Cardiac ventricle fibroblast (primary cell): ENCODE measurements at places on chromosomes 5 and 9. TPM values are rescaled to one million over a fixed set of nuclear protein-coding genes. Genes with fewer than 3 reads are reported as not detected.

Gene PCDHB12
- 0.29 and 0.56 TPM in 2 replicates for total RNA-seq

Gene F2RL2
- 6.1 and 8.2 TPM in 2 replicates for total RNA-seq

Gene IL4
- not detected in 2 replicates for total RNA-seq

Gene CEL
- total RNA-seq = 0.10 and 0.50 TPM in 2 replicates

Gene ARID3C
- total RNA-seq = 0.12 and 0.34 TPM in 2 replicates

Gene IRX1
- total RNA-seq = 0.12 and 0.29 TPM in 2 replicates

Gene ACOT12
- total RNA-seq = not detected in 2 replicates

Gene KIF4B
- not detected in 2 replicates for total RNA-seq

Gene UBE2QL1
- not detected in 2 replicates for total RNA-seq

Gene GALNT12
- 1.4 and 3.3 TPM in 2 replicates for total RNA-seq

Gene ANAPC2
- 10.9 and 19.1 TPM in 2 replicates for total RNA-seq
